H1 (cell line): ENCODE measurements at places on chromosomes 5 and 9.
A peak's percentile ranks its signal among the peaks of the same experiment; 100 is the strongest.

GRCh38 chr5:149432911-149433401 lies 53.9 kb upstream of the IL17B start:
- H3K36me3 ChIP-seq = no peaks in the 10 kb centered on the region
- H3K27ac ChIP-seq = no peak overlapping the region
- no peak for DNase-seq
- no peak overlapping the region for H3K4me3 ChIP-seq

DNA sequence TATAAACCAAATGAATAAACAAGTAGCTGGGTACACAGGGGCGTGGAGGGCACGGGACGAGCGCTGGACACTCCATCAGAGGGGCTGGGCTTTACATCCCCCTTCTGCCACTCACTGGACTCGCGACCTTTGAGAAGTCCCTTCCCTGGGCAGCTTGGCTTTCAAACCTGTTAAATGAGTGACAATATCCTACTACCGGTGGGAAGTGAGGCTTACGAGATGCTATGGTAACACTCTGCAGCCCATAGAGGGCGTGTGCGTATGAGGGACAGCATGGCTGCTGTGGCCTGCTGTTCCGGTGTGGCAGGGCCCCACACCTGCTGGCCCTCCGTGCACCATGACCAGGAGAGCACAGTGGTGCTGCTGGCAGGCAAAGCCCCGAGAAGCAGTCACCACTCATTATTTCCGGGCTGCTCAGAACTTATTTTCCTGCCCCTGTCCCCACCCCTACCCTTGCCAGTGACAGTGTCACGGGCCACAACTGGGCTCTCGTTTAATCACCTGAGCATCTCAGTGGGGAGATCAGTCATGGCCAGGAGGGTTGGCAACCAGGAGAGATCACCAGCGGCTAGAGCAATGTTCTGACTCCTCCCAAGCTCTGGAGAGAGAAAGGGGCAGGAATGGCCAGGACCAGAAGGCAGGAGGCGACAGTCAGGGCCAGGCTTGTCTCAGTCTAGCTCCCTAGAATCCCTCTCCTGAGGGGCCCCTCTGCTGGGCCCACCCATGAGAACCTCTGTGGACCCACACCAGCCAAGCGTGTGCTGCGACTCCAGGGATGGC lies 10.5 kb downstream of the CLTB start:
- no peaks in the 10 kb centered on the region for H3K36me3 ChIP-seq
- H3K27ac ChIP-seq = no peak overlapping the region
- no peaks in the 10 kb centered on the region for H3K27me3 ChIP-seq
- H3K4me1 ChIP-seq = no peaks in the 10 kb centered on the region

GRCh38 chr5:62093976-62094375 lies 212.0 kb upstream of the KIF2A start:
- no peak overlapping the region for H3K4me3 ChIP-seq
- H3K27ac ChIP-seq = no peak overlapping the region
- no peaks in the 10 kb centered on the region for H3K4me1 ChIP-seq
- no peak for DNase-seq
- no peaks in the 10 kb centered on the region for H3K36me3 ChIP-seq

DNA sequence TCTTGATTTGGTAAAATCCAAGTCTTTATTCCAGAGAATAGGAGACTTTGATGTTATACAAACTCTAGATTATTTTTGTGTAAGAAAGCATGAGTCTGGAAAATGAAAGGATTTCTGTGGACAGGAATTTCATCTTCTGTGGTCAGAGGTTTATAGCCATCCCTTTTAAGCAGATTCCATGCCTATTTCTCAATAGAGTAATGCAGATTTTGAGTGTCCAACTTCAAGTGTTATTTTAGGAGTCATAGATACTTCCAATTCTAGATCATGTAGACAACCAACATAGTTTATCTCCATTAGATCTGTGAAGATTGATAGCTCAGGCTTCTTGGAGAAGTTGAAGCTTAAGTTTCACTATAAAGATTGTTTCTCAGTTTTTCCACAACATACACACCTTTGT lies 379.7 kb downstream of the PSAT1 start:
- H3K4me3 ChIP-seq = no peak overlapping the region
- no peaks in the 10 kb centered on the region for H3K4me1 ChIP-seq
- H3K36me3 ChIP-seq = no peaks in the 10 kb centered on the region

DNA sequence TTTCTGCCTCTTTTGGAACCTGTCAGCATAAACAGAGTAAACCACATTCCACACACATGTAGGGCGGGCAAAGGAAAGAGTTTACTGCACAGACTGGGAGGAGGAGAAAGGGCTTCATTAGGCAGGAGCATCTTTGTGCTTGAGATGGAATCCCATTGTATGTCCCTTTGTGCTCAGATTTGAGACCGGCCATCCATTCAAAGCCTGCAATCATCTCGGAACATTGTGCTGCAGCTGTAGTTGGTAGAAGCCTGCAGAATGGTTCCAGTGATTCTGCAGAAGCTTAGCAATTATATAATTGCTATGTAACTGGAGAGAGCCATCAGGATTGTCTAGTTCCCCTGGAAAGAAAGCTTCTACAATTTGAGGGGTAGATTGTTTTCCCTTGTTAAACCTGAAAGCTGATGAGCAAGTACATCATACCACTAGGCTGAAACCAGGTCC lies 16.5 kb downstream of the ZNF462 start:
- H3K27ac ChIP-seq = peak overlapping the region; percentile 1; the same call in 1 of the 2 replicates
- no peaks in the 10 kb centered on the region for H3K27me3 ChIP-seq
- peaks cover 7% of the 10 kb centered on the region; the same call in 1 of the 2 replicates for H3K36me3 ChIP-seq

DNA sequence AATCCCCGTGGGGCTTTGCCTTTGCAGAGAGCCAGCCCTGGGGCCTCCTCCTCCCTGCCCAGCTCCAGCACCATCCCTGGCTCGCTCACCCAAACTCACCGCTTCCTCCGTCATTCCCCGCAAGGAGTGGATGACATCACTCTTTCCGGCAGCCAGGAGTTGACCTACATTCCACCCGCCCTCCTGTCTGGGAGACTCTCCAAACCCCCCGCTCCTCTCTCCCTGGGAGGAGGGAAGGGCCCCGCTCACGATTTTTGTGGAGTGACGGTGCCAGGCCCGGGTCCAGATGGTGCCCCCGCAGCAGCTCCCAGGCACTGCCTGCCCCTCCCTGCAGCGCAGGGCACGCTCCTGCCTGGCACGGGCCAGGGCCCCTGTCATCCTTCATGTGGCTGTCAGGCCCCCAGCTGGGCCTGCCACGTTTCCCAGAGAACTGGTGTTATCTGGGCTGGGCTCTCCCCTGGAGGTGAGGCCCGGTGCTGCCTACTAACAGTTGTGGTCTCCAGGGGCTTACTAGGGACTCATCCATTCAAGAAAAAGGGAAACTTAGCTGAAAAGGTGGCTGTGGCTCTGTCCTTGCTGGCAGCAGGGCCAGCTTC lies 52.3 kb downstream of the NTNG2 start:
- H3K27me3 ChIP-seq = no peaks in the 10 kb centered on the region
- no peak overlapping the region for H3K27ac ChIP-seq
- H3K4me1 ChIP-seq = no peaks in the 10 kb centered on the region

GRCh38 chr9:89886281-89886700 lies 281.5 kb downstream of the GADD45G start:
- no peak overlapping the region for H3K4me3 ChIP-seq
- H3K27me3 ChIP-seq = no peaks in the 10 kb centered on the region
- no peaks in the 10 kb centered on the region for H3K36me3 ChIP-seq
- DNase-seq = peak; percentile 19
- no peak overlapping the region for H3K27ac ChIP-seq

DNA sequence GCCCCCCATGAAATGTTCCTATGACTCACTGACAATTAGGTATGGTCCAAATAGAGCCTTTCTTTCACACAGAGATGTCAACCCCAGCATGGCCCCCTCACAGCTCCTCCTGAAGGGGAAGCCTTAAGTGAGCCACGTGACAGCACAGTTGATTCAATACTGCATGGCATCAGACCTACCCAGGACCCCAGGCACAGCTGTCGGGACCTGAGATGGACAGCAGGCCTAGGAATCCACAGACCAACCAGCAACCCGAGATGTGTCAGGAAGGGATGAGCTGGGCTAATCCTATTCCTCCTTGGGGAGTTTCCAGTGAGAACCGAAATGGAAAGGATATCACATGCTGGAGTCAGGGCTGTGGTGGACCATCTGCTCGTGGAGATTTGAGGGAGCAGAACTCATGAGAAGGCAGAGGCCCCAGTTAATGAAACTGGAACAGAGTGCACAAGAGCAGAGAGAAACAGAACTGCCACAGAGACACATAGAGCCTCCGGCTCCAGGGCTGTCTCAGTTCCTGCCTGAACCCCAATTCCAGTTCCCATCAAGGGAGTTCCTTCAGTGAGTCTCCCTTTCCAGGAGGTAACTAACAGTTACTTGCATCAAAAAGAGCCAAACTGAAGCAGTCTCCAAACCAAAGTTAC lies 42.1 kb upstream of the SMIM23 start:
- H3K27ac ChIP-seq = no peak overlapping the region
- H3K4me3 ChIP-seq = no peak overlapping the region
- H3K36me3 ChIP-seq = no peaks in the 10 kb centered on the region

DNA sequence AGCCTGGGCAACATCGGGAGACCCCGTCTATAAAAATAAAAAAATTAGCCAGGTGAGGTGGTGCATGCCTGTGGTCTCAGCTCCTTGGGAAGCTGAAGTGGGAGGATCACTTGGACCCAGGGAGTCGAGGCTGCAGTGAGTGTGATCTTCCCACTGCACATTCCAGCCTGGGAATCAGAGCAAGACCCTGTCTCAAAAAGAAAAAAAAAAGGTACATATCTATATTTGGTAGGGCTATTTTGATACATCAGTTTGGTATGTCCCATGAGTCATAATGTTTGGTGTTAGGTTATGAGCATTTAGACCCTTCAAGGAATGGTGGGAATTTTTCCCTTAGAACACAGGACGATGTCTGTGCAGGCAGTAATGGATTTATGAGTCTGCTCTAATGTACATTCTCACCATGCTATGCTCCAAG lies 55.3 kb upstream of the POU4F3 start:
- no peaks in the 10 kb centered on the region for H3K27me3 ChIP-seq
- H3K4me1 ChIP-seq = no peaks in the 10 kb centered on the region
- DNase-seq = no peak

DNA sequence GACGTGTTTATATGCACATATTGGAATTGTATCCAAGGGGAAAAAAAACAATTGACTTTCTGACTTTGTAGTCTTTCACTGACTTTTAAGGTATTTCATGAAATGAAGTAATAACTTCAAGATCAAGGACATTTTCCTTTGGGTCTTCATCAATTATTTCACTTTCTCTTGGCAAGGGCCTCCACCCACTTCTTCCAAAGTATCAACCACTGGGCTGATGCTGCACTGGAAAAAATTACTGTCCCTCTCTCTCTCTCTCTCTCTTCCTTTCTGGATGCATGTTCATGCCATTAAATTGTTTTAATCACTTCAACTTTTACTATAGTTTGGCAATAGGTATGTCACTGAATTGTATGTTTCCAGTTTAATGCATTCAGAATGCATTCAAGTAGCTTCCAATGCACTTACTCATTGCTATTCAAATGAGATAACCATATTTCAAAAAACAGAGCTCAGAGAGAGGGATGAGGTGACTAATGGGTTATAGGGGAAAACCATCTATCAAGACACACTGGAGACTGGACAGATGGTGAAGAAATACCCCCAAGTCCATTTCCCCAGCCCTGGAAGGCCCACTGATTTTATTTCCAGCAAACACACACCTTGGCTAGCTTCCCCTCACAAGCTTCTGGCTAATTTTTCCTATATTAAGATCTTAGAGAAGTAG lies 585.3 kb downstream of the EBF1 start:
- no peak overlapping the region for H3K27ac ChIP-seq
- H3K27me3 ChIP-seq = no peaks in the 10 kb centered on the region
- no peaks in the 10 kb centered on the region for H3K36me3 ChIP-seq
- no peak overlapping the region for H3K4me3 ChIP-seq
- no peaks in the 10 kb centered on the region for H3K4me1 ChIP-seq

GRCh38 chr5:7391814-7392692 lies 3.9 kb upstream of the ADCY2 start:
- H3K27ac ChIP-seq = no peak overlapping the region; the same call in 1 of the 2 replicates
- H3K36me3 ChIP-seq = no peaks in the 10 kb centered on the region
- peaks cover 4% of the 10 kb centered on the region; the same call in 1 of the 2 replicates for H3K27me3 ChIP-seq
- peaks cover 11% of the 10 kb centered on the region for H3K4me1 ChIP-seq
- H3K4me3 ChIP-seq = no peak overlapping the region
- no peak for DNase-seq

GRCh38 chr9:73741316-73741715 lies 589.7 kb downstream of the ANXA1 start:
- H3K27ac ChIP-seq = no peak overlapping the region
- H3K4me1 ChIP-seq = no peaks in the 10 kb centered on the region
- H3K4me3 ChIP-seq = no peak overlapping the region
- no peaks in the 10 kb centered on the region for H3K36me3 ChIP-seq
- H3K27me3 ChIP-seq = no peaks in the 10 kb centered on the region

DNA sequence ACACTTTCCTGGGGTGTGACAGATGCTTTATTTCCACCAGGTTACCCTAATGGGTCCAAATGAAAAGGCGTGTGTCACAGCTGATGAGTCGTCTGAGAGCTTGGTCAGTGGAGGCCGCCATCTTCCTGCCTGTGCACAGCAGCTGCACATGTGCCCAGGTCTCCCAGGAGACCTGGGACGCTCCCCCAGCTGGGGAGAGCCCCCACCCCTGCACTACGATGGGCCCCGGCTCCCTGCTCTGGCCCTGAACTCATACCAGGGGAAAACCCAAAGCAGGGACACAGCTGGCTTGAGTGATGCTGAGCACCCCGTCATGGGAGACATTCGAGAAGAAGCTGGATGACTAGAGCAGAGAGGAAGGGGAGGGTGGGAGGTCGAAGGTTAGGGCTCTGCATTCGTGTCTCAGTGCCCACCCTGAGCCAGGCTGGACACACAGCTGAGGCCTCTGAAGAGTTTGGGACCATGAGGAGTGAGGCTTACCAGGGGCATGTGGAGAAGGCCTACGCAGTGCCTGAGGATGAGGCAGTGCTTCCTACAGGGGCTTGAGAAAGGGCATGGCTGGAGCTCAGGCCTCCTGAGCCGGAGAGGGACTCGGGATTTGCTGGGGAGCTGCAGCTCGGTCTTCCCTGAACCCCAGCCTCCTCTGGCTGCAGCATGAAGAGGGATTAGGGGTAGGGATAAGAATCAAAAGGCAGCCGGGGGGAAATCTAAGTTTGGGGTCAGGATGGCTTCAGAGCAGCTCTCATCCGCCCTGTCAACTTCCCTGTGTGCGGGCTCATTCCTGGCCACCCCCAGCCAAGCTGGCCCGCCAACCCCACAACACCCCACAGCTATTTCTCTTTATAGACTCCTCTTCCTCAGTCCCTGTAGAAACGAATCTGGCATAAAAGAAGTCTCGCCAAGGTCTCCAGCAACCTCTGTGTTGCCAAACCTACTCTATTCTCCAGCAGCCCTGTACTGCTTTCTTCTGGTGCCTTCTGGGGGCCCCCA lies 42.2 kb upstream of the RNU6ATAC start:
- H3K36me3 ChIP-seq = no peaks in the 10 kb centered on the region
- DNase-seq = no peak
- H3K4me1 ChIP-seq = no peaks in the 10 kb centered on the region
- H3K27ac ChIP-seq = no peak overlapping the region
- no peaks in the 10 kb centered on the region for H3K27me3 ChIP-seq

GRCh38 chr9:21782205-21782604 lies 20.2 kb upstream of the MTAP start:
- DNase-seq = no peak
- no peak overlapping the region for H3K4me3 ChIP-seq
- H3K27ac ChIP-seq = no peak overlapping the region
- H3K36me3 ChIP-seq = no peaks in the 10 kb centered on the region
